ENCODE measurements at places on chromosomes 7 and 10.

DNA sequence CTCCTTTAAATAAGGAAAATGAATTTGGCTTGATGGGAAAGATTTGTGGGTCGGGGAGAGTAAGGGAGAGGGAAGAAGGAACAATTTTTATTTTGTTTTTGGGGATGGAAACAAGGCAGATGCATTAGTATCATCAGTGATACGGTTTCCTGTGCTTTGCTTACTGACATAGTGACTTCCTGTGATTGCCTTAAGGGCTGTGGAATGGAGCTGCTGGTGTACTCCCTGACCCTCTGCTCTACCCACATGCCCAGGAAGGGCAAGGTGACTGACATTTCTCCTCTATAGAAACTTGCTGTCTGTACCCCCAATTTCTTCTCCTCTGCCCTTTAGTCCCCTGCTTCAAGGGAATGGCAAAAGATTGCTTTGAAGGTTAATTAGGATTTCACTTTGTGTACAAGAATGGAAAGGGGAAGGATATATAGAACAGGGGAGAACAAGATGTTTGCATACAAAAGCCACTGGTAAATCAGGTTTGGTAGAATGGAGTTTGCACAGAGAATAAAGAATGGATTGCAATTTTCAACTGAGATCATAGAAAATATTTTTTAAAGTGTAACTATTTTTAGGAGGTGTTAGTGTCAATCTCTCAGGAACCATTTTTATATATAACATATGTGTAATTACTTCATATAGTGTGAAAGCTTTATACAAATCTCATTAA, 129.0 kb upstream of the AGR3 start:
- no peaks in the 10 kb centered on the region for H3K27me3 ChIP-seq
- H3K4me3 ChIP-seq: no peak overlapping the region
- DNase-seq: no peak
- peaks cover 3% of the 10 kb centered on the region for H3K4me1 ChIP-seq
- no peaks in the 10 kb centered on the region for H3K36me3 ChIP-seq

DNA sequence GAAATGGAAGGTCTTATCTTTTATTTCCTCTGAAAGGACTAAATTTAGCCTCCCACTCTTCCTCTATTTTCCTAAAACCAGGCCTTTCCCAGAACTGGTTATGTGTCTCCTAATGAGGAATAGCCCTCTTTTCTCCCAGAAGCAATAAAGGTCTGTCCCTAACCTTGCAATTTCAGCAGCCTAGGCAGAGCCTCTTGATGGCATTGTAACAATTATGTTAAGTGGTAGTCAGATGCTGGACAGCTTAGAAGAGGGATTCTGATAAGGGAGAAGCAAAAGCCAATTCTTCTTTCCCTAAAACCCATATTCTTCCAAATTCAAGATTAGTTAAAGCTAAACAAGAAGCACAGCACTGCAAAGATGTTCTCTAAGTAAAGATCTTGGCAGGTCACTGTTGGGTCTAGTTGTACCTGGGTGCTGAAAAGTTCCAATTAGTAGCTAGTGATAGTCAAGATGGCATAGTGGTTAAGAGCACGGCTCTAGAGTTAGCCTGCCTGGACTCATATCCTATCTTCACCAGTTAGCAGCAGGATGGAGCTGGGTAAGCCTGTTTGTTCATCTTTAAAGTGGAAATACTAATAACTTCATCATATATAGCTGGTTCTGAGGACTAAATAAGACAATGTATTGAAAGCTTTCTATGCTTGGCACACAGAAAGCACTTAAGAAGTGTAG, 14.3 kb upstream of the KCNIP2 start:
- no peak overlapping the region for H3K4me3 ChIP-seq
- no peaks in the 10 kb centered on the region for H3K36me3 ChIP-seq
- no peaks in the 10 kb centered on the region for H3K4me1 ChIP-seq

GRCh38 chr10:1148855-1149605, 92.8 kb downstream of the WDR37 start:
- H3K36me3 ChIP-seq: no peaks in the 10 kb centered on the region
- peaks cover 5% of the 10 kb centered on the region for H3K4me1 ChIP-seq
- no peaks in the 10 kb centered on the region for H3K27me3 ChIP-seq
- DNase-seq: no peak

DNA sequence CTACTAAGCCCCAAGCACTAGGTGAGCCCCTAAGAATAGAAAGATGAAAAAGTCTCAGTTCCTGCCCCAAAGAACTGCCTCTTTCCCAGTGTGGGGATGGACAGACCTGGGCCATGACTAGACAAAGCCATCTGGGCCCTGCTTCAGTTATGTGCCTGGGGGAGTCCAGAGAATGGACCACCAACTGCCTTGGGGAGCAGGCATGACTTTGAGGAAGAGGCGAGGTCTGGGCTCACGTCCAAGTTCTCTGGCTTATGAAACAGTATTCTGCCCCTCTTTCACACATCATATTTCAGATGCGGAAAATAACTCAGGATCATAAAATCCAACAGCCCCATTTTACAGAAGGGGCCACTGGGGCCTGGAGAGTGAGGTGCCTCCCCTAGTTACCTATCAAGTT, 80.3 kb downstream of the PLXNA4 start:
- no peak overlapping the region for H3K4me3 ChIP-seq
- H3K27me3 ChIP-seq: no peaks in the 10 kb centered on the region

DNA sequence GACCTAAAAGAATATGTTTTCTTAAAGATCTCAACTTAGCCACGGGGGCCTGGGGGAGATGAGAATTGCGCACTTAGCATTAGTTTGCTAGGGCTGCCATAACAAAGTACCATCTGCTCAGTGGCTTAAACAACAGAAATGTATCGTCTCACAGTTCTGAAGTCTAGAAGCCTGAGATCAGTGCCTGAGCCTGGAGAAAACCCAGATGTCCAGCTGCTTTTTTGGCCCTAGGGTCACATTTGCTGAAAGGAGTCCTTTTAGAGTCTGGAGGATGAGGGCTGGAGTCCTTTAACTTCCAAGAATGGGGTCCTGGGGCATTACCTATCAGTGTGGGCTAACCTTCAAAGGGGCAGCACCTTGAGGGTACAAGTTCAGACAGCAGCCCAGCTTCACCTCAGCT, 48.2 kb downstream of the SMURF1 start:
- no peaks in the 10 kb centered on the region for H3K36me3 ChIP-seq
- no peak for DNase-seq
- H3K27ac ChIP-seq: no peak overlapping the region
- no peaks in the 10 kb centered on the region for H3K27me3 ChIP-seq

DNA sequence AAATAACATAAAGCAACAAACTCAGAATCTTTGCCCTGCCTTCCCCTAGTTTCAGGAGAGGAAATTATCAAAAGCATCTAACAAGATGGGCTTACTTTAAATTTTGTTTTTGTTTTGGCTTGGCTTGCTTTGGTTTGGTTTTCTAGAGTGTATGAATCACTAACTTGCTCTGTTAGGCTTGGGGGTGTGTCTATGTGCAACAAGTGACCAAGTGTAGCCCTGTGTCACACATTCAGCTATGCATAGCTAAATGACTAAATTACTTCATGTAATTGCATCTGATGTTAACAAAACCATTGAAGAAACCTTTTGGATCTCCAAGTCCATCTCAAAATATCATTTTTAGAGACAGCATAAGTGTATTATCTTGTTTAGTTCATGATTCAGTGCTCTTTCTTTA, 251.0 kb downstream of the TFEC start:
- no peaks in the 10 kb centered on the region for H3K27me3 ChIP-seq
- no peaks in the 10 kb centered on the region for H3K36me3 ChIP-seq
- no peak overlapping the region for H3K27ac ChIP-seq
- no peaks in the 10 kb centered on the region for H3K4me1 ChIP-seq

DNA sequence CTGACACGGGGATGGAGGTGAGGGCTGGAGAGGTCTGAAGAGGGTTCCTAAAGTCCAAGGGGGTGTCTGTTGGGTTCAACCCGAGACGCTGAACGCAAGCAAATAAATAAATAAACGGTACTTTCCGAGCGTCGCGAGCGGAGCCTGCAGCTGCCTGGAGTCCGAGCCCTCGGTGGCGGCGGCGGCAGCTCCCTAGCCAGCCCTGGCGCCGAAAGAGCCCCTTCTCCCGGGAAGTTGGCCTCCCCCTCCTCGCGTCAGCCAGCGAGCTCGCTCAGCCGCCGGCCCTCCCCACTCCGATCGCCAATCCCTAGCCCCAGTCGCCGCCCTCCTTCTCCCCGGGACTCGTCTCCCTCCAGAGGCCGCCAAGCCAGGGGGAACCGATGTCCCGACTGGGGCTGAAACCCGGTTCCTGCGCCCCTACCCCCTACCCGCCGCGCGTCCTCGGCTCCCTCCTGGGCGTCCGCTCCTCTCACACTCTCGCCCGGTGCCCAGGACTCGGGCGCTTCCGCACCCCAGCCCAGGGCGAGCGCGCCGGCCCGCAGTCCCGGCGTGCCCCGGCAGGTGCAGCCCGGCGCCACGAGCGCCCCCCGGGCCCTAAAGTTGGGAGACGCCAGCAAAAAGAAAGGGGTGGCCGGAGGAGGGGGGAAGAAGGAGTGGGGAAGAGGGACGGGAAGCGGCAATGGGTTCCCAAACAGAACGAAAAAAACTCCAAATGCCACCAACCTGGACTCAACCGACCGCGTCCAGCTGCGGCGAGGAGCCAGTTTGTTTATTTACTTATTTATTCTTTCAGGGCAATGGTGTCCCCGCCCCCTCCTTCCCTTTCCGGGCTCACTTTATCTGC, at the start of gene GFRA1:
GFRA1 (minus strand) TSS at position 767 of the 844 bp plus-strand sequence. CDS start 1,177 bp downstream, outside the sequence.
- H3K4me1 ChIP-seq: peaks cover 17% of the 10 kb centered on the region
- no peak within 1 kb of the TSS for H3K27ac ChIP-seq
- DNase-seq: no peak
- peaks cover 20% of the 10 kb centered on the region for H3K27me3 ChIP-seq

GRCh38 chr10:96222441-96222840, 48.9 kb downstream of the BLNK start:
- DNase-seq: no peak
- H3K4me3 ChIP-seq: no peak overlapping the region
- H3K36me3 ChIP-seq: no peaks in the 10 kb centered on the region
- no peaks in the 10 kb centered on the region for H3K27me3 ChIP-seq
- no peaks in the 10 kb centered on the region for H3K4me1 ChIP-seq
- H3K27ac ChIP-seq: no peak overlapping the region

DNA sequence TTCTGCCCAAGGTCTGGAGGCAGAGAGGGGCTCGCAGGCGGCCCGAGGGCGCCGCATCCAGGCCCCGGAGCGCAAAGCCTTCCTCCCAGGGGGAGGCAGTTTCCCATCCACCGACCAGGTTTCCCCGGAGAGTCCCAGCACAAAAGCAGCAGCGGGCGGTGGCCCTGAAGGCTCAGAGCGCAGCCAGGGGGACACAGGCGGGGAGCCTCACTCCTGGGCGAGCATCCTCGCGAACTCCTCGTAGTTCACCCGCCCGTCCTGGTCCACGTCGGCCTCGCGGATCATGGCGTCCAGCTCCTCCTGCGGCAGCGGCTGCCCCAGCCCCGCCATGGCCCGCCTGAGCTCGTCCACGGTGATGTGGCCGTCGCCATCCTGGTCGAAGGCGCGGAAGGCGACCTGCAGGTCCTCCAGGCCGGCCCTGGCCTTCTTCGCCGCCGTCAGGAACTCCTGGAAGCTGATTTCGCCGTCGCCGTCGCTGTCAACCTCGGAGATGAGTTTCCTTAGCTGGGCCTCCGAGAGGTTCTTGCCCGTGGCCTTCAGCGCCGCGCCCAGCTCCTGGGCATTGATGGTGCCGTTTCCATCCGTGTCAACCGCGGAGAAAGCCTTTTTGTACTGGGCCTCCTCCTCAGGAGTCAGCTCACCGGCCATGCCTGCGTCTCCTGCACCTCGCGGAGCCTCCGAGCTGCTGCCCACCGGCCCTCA, 428 bp downstream of the CALML5 start:
- no peaks in the 10 kb centered on the region for H3K36me3 ChIP-seq
- DNase-seq: no peak
- H3K4me1 ChIP-seq: no peaks in the 10 kb centered on the region
- no peaks in the 10 kb centered on the region for H3K27me3 ChIP-seq

- no peaks in the 10 kb centered on the region for H3K4me1 ChIP-seq
- H3K36me3 ChIP-seq: no peaks in the 10 kb centered on the region
- no peak overlapping the region for H3K4me3 ChIP-seq
- no peak overlapping the region for H3K27ac ChIP-seq
- DNase-seq: no peak
- no peaks in the 10 kb centered on the region for H3K27me3 ChIP-seq
Observed at GRCh38 chr7:29381206-29382094, 182.2 kb upstream of the PRR15 start.

GRCh38 chr7:149869867-149870266, 3.9 kb upstream of the ATP6V0E2 start:
- DNase-seq: peak; percentile 81
- H3K4me3 ChIP-seq: no peak overlapping the region
- H3K4me1 ChIP-seq: peaks cover 84% of the 10 kb centered on the region
- H3K36me3 ChIP-seq: no peaks in the 10 kb centered on the region

GRCh38 chr7:30285536-30286284, 1.3 kb downstream of the ZNRF2 start:
- H3K4me3 ChIP-seq: peak overlapping the region; percentile 65
- DNase-seq: peak; percentile 57
- peaks cover 10% of the 10 kb centered on the region for H3K4me1 ChIP-seq
- H3K27ac ChIP-seq: peak overlapping the region; percentile 69

GRCh38 chr7:1703871-1704810, 34.1 kb downstream of the ELFN1 start:
- H3K4me1 ChIP-seq: no peaks in the 10 kb centered on the region
- DNase-seq: no peak
- no peaks in the 10 kb centered on the region for H3K27me3 ChIP-seq
- no peak overlapping the region for H3K4me3 ChIP-seq

- peak; percentile 29 for DNase-seq
- peaks cover 4% of the 10 kb centered on the region for H3K36me3 ChIP-seq
- H3K4me3 ChIP-seq: no peak overlapping the region
- H3K27ac ChIP-seq: no peak overlapping the region
- H3K27me3 ChIP-seq: no peaks in the 10 kb centered on the region
Observed at GRCh38 chr7:5629941-5630340, 151.5 kb downstream of the RNF216 start.

DNA sequence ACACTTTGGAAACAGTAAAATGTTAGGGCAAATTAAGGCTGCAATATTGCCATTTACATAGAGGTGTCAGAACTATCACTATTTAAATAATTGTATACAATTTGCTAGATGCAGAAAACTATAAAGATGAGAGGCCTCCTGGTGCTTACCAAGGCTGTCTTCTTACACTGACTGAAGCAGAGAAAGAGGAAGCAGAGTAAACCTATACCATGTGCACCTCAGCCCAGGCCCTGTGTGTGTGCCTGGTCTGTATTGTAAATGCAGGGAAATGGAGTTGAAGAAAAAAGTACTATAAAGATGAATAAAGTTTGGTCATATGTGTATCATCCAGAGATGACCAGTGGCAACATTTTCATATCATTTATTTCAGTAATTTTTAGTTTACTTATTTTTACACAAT, 29.2 kb downstream of the ELMO1 start:
- peaks cover 4% of the 10 kb centered on the region for H3K4me1 ChIP-seq
- DNase-seq: no peak
- H3K27me3 ChIP-seq: no peaks in the 10 kb centered on the region
- H3K27ac ChIP-seq: no peak overlapping the region
- no peak overlapping the region for H3K4me3 ChIP-seq
- H3K36me3 ChIP-seq: no peaks in the 10 kb centered on the region

GRCh38 chr7:3033581-3033980, 10.1 kb downstream of the CARD11 start:
- no peak for DNase-seq
- H3K27ac ChIP-seq: no peak overlapping the region
- H3K27me3 ChIP-seq: no peaks in the 10 kb centered on the region
- H3K4me1 ChIP-seq: peaks cover 54% of the 10 kb centered on the region
- H3K4me3 ChIP-seq: no peak overlapping the region
